ENCODE measurements at places on chromosomes 12 and 14.

DNA sequence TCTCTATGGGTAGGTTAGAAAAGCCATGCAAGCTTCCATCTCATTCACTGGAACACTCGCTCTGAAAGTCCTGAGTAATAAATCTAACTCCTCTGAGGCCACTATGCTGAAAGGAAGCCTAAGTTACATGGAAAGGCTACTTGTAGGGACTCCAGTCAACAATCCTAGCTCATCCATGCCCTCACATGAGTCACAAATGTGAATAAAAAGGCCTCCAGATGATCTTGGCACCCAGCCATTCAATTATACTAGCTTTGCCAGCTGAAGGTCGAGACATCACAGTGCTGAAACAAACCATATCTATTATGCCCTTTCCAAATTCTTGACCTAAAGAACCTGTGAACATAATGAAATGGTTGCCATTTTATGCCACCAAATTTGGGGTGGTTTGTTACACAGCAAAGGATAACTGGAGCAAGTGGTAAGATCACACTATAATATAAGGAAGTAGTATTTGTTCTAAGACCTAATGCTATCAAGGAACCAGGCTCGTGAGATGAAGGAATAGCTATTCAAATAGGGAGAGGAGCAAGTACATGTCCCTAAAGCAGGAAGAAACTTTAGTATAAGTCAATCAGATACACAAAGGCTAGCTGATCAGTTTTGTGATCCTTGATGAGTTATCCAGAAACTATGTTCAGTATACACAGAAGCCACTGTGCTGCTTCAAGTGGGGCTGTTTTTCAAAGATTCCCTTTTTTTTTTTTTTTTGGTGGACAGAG lies 142.1 kb downstream of the MED13L start:
- DNase-seq = no peak

GRCh38 chr12:91921555-91921954 lies 224.1 kb downstream of the BTG1 start:
- DNase-seq = no peak

- no peak for DNase-seq
Observed at GRCh38 chr14:34593740-34594375, 36.1 kb downstream of the SNX6 start.

DNA sequence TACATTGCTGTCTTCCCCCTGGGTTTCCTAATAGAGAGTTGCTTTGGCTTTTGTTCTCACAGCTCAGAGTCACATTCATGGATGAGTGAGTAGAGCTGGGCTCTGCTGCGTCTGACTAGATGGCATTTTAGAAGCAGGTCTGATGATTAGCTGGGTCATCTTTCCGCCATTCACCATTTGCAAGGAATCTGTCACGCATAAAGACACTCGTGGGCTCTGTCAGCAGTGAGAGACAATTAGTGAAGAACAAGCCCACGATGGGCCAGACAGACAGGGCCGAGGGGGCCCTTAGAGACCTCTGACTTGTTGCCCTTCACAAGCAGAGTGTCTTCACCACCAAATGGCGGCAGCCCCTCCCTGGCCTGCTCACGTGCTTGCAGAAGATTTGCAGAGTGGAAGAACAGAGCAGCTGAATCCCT lies 175.0 kb downstream of the CRADD start:
- no peak for DNase-seq

- no peak for DNase-seq
Observed at GRCh38 chr14:91354979-91355685, 62.5 kb downstream of the CCDC88C start.

GRCh38 chr12:131139363-131140068 lies 185.8 kb downstream of the ADGRD1 start:
- no peak for DNase-seq

- no peak for DNase-seq
Observed at GRCh38 chr12:105423921-105424320, 93.4 kb downstream of the C12orf75 start.

- DNase-seq = no peak
Observed at GRCh38 chr14:65206078-65206447, 103.7 kb upstream of the MAX start.

GRCh38 chr12:15532364-15532977 lies 210.2 kb downstream of the PTPRO start:
- DNase-seq = no peak

- DNase-seq = no peak
Observed at GRCh38 chr12:50708631-50709030, 55.3 kb upstream of the ATF1 start.

- no peak for DNase-seq
Observed at GRCh38 chr14:21101802-21102413, 1.0 kb downstream of the TMEM253 start.

GRCh38 chr12:120101182-120101581 lies 15.4 kb downstream of the RAB35 start:
- DNase-seq = no peak

DNA sequence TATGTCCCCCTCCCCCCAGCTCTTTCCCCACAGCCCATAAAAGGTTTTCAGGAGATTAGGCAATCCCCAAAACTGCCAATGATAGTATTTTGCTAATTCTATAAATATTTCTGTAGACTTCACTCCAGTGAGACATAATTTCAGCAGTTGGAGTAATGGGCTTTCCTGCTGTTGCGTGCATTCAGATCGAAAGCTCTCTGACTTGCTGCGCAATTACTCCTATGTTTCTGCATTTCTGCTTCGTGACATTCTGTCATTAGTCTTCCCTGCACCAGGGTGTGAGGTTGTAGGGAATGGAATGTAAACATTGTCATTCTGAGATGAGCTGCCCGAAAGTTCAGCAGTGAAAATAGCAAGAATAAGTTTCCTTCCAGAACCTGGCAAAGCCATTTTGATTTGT lies 58.2 kb downstream of the SAMD4A start:
- no peak for DNase-seq

DNA sequence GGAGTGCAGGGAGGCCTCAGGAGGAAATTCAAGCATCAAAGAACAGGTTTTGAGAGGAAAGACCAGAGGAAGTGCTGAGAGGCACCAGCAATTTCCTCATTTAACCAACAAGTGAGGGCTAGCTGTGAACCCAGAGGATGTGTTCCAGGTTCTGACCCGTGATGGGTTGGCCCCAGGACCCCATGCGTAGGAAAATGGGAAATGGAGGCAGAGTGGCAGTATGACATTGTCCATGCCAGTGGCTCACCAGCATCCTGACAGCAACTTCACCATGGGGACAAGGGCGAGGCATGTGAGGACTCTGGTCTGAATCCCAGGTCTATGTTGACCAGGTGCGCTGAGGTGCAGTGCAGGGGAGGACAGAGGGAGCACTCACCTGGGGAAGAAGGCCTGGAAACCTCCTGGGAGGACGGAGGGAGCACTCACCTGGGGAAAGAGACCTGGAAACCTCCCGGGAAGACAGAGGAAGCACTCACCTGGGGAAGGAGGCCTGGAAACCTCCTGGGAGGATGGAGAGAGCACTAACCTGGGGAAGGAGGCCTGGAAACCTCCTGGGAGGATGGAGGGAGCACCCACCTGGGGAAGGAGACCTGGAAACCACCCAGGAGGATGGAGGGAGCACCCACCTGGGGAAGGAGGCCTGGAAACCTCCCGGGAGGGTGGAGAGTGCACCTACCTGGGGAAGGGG lies 6.7 kb upstream of the CACNA2D4 start:
- no peak for DNase-seq

GRCh38 chr14:56119201-56119981 lies 1.2 kb downstream of the PELI2 start:
- no peak for DNase-seq
